ENCODE measurements at places on chromosomes 2 and 18.
A peak's percentile ranks its signal among the peaks of the same experiment; 100 is the strongest.

GRCh38 chr2:123453772-123454171 lies 571.3 kb upstream of the CNTNAP5 start:
- no peak for DNase-seq

- DNase-seq = no peak
Measured at GRCh38 chr2:236916181-236916580, 169.5 kb upstream of the COPS8 start.

- DNase-seq = peak; percentile 20
Measured at GRCh38 chr2:123808243-123808642, 216.8 kb upstream of the CNTNAP5 start.

GRCh38 chr2:127108090-127108523 lies 1.2 kb upstream of the BIN1 start:
- no peak for DNase-seq
